Spleen (tissue), 13 donors: ENCODE measurements at places on chromosomes 2 and 18. TPM values are rescaled to one million over a fixed set of nuclear protein-coding genes. Genes with fewer than 3 reads are reported as not detected.

Gene ZNF532
- total RNA-seq, result 64.8 TPM

GRCh38 chr2:122737429-122738077, 982.1 kb downstream of the TSN start:
- no peak for DNase-seq

DNA sequence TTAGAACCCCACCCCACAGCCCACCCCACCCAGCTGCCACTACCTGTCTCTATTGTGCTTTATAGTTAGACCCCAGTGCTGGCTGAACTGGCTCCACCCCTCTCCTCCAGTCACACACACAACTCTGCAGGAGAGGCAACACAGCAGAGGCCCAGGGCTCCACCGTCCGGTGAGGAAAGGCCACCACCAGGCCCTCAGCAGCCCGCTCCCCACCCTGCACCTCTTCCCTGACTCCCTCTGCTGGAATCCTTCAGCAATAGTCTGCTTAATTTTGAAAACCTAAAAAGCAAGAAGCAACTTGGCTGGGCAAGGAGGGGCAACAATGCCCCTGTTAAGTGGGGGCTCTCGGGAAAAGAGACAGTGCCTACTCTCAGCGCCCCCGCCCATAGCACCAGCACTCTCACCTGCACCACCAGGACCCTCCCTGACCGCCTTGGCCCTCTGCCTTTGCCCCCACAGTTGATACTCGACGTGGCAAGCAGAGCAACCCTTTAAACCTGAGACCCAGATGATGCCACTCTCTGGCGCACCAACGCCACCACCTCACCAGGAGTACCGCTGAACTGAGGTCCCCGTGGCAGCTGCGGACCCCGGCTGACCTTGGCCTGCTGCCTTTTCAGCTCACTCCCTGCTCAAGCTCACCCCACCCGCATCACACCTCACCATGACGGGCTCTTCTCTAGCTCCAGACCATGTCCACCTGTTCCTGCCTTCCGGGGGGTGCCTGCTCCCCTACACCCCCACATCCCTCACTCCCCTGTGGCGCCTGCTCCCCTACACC, 45.7 kb downstream of the NDUFA10 start:
- DNase-seq, result no peak

DNA sequence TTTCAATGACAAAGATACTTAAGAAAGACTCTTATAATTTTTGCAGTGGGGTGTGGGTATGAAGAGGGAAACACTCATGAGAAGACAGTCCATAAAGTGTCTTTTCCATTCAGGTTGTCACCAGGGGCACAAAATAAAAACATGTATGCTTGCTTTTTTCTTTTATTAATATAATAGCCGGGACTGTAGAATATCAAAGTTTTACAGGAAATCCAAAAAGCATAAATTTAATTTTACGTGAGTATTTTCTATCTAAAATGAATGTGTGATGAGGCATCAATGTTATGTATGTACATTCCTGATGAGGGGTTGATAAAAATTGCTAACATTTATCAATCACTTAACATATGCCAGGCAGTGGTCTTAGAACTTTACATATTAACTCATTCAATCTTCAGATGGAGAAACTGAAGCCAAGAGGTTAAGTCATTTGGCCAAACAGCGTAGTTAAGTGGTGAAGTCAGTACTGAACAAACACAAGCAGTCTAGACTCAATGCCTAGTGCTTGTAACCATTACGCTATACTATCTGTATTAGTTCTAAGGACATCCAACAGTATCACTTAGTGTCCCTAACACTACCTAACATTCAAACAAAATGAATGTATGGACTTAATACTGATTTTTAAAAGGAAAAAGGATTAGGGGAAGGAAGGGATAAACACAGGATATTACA, 10.7 kb downstream of the CCT4 start:
- no peak for DNase-seq

GRCh38 chr18:59810183-59810582, 89.6 kb upstream of the PMAIP1 start:
- DNase-seq, result no peak
